ENCODE measurements at places on chromosomes 16 and 17.

- DNase-seq: no peak
Observed at GRCh38 chr17:18315562-18315922, 449 bp downstream of the SMCR8 start.

GRCh38 chr16:50308237-50308965 lies 42.0 kb downstream of the ADCY7 start:
- no peak for DNase-seq

- no peak for DNase-seq
Observed at GRCh38 chr16:2742323-2743006, 10.0 kb upstream of the SRRM2 start.

- no peak for DNase-seq
Observed at GRCh38 chr17:17355426-17355825, 52.3 kb downstream of the NT5M start.

DNA sequence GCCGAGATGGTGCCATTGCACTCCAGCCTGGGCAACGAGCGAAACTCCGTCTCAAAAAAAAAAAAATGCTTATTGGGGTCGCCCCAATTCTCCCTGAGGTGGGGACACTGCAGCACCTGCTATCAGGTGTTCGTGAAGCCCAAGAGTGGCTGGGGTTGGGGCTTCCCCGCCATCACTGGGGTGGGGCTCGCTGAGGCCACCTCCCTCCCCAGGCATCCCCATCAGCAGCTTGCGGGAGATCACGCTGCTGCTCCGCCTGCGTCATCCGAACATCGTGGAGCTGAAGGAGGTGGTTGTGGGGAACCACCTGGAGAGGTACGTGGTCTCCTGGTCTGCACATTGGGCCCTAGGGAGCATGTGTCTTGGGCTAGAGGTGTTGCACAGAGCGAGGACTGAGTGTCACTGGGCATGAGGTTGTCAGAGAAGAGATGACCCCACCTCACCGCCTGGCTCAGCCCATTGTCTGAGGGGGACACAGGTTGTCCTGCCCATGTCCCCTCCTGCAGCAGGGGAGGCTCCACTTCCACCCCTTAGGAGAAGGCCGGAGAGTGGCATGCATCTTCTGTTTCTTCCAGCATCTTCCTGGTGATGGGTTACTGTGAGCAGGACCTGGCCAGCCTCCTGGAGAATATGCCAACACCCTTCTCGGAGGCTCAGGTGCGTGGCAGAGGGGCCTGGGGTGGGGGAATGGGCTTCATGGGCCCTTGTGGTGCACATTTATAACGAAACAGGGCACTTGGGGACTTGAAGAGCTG lies 4.9 kb downstream of the CDK10 start:
- no peak for DNase-seq

GRCh38 chr17:12463102-12463501 lies 202.6 kb upstream of the MYOCD start:
- peak; percentile 63 for DNase-seq

DNA sequence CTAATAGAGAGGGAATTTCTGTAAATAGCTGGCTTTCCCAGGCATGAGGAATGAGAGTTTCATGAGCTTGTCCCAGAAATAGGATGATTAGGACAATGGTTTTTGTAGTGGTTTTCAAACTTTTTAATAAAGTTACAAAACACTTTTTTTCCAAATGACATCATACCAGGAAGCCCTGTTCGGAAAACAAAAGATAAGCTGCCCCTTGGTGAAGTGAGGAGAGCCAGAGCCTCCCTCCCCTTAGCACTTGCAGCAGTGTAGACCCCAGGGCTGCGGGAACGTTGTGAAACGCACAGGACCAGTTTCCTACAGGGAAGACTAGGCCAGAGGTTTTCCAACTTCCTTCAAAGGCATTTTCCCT lies 7.6 kb downstream of the FBRS start:
- no peak for DNase-seq

Measured in fibroblast of lung (primary cell).